Thyroid gland (tissue), 4 donors: ENCODE measurements at places on chromosomes 6 and 20. TPM values are rescaled to one million over a fixed set of nuclear protein-coding genes. Genes with fewer than 3 reads are reported as not detected.
A peak's percentile ranks its signal among the peaks of the same experiment; 100 is the strongest.

GRCh38 chr6:134678436-134678889 is 271.4 kb downstream of the ALDH8A1 start:
- peak; percentile 81 for DNase-seq

DNA sequence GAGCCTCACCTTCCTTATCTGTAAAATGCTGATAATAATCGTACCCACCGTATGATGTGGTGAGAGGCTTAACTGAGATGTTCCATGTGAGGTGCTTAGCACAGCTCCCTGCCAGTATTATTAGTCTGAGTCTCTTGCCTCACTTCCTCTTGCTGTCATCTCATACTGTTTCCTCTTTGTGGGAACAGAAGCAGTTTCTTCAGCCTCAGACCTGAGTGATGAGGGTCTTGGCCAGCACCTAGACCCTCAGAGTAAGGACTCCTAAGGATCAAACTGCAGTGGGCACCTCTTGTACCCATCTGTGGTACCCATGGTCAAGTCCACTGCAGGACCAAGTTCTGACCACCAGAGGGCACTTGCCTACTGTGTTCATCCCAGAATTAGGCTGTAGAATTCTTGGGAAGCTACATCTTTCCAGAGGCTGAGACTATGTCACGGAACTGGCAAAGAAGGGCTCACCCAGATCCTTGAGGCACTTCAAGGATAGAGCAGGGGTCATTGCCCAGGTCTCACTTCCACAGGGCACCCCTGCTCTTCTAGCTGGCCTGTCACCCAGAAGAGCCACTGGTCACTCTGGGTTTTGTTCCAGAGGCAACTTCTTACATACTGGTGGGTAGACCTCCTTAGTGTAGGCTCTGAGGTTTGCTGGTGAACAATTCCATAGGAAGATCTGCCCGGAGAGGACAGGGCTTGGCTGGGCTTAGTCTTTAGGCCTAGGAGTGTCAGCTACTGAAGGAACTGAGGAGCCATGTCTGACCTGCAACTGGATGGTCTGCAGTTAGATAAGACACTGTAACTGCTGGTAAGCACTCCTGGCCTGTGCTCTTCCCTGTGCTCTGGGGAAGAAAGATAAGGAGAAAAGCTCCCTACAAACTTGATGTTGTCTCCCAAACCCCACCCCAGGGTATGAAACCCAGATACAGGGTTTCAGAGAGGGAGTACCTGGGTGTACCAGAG is 20.6 kb upstream of the SGK2 start:
- DNase-seq: peak; percentile 54

SYCP2L gene
- total RNA-seq: 0.78 TPM

ERVFRD-1 gene
- total RNA-seq: not detected

- no peak for DNase-seq
Observed at GRCh38 chr20:63036291-63036690, 29.5 kb upstream of the BHLHE23 start.

GRCh38 chr6:165967810-165968407 is 199.7 kb downstream of the TBXT start:
- DNase-seq: no peak

DNA sequence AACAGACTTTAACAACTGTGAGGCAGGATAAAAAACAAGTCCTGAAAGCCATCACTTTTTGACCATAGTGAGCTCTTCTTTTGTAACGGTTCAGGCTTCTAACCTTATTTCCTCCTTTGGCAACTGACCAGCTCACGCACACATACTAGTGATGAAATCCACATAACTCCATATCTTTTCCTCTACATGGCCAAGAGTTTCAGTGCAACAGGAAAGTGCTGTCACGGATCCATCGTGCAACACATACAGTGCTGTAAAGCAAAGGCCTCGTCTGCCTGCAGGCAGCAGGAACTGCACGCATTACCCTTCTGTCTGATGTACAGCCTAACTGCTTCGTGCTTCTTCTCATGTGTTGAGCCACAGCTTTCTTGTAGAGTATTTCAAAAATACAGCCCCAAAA is 108.5 kb downstream of the EPM2A start:
- no peak for DNase-seq
